Activated gamma-delta T cell treated with Interleukin-2 at 50 U/mL for 16 hours (primary cell): ENCODE measurements at places on chromosomes 5 and 9.

- no peak for DNase-seq
Observed at GRCh38 chr5:56168066-56168478, 65.1 kb downstream of the ANKRD55 start.

DNA sequence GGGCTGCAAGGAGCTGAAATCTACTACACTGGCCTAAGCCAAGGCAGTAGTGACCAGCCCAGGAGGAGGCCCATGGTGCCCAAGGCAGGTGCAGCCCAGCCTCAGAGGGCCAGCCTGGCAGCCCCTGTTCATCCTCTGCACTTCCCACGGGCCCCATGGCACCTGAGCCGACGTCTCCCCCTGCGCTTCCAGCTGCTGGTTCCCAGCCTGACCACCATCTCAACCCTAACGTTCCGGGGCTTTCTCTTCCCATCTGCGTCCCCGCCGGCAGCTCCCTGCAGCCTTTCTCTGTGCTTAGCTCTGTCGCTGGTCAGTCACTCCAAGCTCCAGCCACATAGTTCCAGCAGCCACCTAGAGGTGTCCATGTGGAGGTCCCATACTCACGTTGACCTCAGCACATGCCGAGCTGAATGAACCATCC, 105.5 kb upstream of the LMX1B start:
- no peak for DNase-seq

GRCh38 chr5:82151662-82152061, 126.5 kb downstream of the RPS23 start:
- no peak for DNase-seq

DNA sequence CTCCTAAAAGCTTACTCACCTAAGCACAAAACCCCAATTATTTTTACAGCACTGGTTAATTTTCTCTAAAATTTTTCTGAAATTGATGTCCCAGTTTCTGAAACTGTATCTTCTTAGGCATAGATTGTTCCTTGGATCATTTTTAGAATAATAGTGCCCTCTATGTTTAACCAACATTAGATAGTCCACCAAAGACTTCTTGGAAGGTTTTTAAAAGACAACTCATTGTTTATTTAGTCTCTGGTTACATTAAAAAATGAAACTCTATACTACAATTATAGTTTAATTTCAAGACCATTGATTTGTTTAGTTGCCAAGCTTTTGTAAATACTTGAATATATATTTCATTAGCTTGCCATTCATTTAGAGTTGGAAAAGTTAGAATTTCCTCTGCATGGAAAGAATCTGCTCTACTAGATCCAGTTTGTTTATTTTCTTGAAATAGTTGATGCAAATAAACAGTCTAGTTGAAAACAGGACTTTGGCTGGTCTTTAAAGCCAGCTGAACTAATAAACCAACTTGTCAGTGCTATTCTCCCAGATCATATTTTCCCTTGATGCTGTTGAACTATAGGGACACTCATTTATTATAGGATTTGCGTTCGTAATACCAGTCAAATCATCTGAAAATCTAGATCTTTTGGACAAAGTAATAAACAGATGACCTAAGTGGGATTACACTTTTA, 990.5 kb downstream of the TLE1 start:
- no peak for DNase-seq

GRCh38 chr5:2986301-2986700, 234.8 kb upstream of the IRX2 start:
- no peak for DNase-seq

GRCh38 chr5:33735072-33735471, 156.7 kb downstream of the ADAMTS12 start:
- DNase-seq, result no peak

- no peak for DNase-seq
Observed at GRCh38 chr5:83192947-83193346, 115.6 kb downstream of the XRCC4 start.
